Stimulated activated CD4-positive, alpha-beta T cell treated with anti-CD3 and anti-CD28 coated beads, Interleukin-2, amount 100 ng/mL, for 4 hours (primary cell): ENCODE measurements at places on chromosomes 2 and 18.

DNA sequence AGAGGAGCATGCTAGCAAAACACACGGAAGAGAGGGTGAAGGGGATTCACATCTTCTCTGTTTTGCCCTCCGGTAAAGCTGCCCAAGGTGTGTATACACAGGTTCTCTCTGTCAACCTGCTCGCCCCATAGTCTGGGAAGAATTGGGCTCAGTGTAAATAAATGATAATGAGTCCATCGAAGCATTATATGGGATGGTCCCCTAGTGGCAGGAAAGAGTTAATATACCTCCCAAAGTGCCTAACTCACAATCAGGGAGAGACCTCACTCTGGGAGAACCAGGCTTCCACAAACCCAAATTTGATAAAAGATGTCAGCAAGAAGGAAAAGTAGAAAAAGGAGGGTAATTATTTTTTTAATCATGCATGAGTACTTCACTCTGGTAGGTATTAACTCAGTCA lies 262.2 kb upstream of the ZNF521 start:
- DNase-seq, result no peak

DNA sequence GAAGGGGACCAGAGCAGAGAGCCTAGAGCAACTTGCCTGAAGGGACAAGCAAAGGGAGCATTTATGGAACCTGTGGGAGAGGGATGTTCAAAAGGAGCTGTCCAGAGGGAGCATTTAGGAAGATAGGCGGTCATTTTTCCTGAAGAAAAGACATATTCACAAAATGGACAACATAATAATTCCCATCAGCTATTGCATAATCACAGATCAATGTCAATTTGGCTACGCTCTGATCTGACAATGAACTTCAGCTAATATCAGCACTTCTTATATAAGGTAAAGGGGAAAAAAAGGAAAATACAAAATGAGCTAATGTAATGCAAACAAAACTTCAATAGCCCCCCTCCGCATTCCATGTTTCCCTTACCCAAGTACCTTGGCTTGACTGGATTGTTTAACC lies 291.1 kb upstream of the CDH7 start:
- no peak for DNase-seq

DNA sequence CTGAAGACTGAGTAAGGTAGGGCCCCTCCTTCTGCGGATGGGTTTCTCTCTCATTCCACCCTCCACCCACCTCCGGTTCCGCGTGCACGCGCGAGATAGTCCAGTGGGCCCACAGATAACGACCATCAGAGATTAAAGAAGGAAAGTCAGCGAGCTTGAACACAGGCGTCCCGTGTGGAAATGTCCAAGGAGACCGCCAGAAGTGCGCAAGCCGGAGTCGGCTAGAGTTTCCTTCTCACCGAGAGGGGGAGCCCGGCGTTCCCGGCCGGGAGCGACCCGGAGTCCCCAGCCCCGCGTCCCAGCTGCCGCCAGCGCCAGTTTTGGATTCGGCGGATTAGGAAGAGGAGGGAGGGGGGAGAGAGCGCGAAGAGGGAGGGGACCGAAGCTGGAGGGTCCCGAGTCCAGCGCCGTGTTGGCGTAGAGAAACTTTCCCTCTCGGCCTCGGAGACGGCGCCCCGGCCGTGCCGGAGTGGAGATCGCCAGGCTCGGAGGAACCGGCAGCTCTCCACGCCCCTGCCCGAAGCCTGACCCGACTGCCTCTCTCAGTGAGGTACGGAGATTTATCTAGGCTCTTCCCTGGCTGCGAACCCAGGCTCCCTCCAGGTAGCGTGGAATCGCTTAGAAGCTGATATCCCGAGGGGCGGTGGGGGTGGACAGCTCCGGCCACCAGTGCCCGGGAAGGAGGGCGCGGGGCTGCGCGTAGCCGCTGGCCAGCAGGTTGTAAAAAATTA lies at the start of gene GULP1:
TSS of gene GULP1 (plus strand) at position 258 of the 731 bp plus-strand sequence. CDS start 185,829 bp downstream, outside the sequence.
- DNase-seq, result no peak

DNA sequence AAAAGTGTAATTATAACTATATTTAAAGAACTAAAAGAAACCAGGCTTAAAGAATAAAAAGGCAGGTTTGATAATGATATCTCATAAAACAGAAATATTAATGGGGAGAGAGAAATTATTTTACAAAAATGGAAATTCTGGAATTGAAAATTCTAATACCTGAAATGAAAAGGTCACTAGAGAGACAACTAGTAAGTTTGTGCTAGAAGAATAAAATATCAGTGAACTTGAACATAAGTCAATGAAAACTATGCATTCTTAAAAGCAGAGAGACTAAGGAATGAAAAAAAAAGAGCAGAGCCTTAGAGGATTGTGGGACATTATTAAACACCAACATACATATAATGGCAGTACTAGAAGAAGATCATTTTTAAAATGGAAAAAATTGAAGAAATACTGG lies 1475.0 kb upstream of the ZEB2 start:
- no peak for DNase-seq

- no peak for DNase-seq
Observed at GRCh38 chr2:178457390-178457886, 6.3 kb downstream of the PJVK start.

- DNase-seq, result no peak
Observed at GRCh38 chr2:85662899-85663593, 5.0 kb downstream of the SFTPB start.

DNA sequence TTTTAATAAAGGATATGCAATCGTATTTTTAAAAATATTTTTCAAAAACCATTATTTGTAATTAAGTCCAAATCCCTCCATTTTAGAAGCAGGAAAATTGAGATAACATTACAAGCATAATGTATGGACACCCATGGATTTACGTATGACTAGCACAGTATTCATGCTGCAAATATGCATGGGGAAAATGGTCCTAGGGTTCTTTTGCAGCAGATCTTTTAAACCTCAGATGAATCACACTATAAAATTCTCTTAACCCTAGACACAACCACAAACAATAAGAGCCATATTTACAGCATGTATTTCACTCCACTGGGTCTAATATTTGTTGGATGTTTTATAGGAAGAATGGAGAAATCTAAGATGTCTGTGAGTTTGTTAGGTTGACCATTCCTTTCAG lies 453.4 kb downstream of the TGIF1 start:
- no peak for DNase-seq

- DNase-seq, result no peak
Observed at GRCh38 chr2:89781962-89782361, 1090.5 kb downstream of the RPIA start.

GRCh38 chr2:88770016-88770415 lies 78.5 kb downstream of the RPIA start:
- no peak for DNase-seq

GRCh38 chr2:230441227-230441897 lies 25.4 kb downstream of the SP100 start:
- no peak for DNase-seq

- DNase-seq, result no peak
Observed at GRCh38 chr2:207087046-207087902, 78.5 kb downstream of the KLF7 start.

DNA sequence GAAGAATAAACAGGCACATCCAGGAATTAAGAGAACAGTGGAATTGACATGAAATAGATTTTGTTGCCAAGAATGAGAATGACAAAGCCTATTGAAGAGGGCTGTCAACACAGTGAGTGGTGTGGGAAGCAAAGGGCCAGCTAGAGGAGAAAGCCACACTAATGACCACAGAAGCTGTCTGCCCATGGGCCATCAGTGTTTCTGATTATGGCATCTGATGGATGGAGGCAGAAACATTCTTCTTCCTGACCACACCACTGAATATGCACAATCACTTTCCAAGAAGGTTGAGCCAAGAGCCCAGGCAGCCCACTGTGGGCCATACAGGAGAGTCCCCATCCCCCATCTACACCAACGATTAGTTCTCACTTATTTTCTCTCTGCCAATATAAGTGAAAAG lies 146.0 kb upstream of the SH3BP4 start:
- no peak for DNase-seq

DNA sequence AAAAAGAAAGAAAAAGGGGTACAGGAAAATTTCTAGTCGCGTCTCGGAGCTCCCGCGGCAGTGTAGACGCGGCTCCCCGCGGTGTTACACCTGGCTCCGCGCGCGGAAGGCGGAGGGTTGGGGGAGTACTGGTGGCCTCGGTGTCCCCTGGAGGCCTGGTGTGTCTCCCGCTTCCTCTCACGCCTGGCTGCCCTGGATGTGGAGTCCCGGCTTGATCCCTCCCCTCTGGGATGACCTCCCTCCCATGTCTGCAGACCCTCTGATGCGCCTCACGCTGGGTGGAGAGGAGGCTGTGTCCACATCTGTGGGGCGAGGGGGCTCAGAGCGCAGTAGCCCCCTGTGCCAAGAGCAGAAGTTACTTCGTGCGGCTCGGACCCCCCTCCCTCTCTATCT lies 1.2 kb downstream of the KIF5C start:
- no peak for DNase-seq

DNA sequence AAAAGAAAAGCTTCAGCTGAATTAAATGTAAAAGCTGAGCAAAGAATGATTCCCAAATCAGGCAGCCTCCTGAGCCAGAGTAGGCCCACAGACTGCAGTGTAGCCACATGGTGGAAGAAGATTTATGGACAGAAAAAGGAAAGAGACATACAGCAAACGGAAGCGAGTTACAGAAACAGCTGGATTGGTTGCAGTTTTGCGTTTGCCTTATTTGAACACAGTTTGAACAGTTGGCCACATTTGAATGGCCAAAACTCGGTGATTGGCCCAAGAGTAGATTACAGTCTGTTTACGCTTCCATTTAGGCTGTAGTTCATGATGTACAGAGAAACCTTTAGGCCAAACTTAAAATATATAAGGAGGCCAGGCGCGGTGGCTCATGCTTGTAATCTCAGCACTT lies 35.1 kb downstream of the SH2D6 start:
- no peak for DNase-seq

DNA sequence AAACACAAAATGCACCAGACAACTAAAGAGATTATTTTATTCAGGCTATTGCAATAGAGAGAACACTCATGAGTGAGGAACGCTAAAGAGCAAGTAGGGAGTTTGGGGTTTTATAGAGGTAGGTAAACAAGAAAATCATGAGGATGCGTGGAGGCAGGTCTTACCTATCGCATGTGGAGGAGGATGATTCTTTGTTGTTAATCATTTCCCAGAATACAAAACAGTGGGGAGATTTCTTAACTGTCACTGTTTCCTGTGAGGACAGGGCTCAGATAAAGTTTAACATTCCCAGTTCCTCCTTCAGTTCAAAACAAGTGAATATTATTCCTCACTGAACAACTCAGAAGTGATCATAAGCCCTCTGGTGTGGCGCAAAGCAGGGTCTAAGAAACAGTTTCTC lies 156.1 kb upstream of the MGAT5 start:
- no peak for DNase-seq

- DNase-seq, result no peak
Observed at GRCh38 chr2:127463155-127463991, 45.1 kb downstream of the PROC start.

- no peak for DNase-seq
Observed at GRCh38 chr2:20755132-20755800, 67.6 kb downstream of the LDAH start.

- no peak for DNase-seq
Observed at GRCh38 chr2:771538-771937, 94.3 kb upstream of the TMEM18 start.

DNA sequence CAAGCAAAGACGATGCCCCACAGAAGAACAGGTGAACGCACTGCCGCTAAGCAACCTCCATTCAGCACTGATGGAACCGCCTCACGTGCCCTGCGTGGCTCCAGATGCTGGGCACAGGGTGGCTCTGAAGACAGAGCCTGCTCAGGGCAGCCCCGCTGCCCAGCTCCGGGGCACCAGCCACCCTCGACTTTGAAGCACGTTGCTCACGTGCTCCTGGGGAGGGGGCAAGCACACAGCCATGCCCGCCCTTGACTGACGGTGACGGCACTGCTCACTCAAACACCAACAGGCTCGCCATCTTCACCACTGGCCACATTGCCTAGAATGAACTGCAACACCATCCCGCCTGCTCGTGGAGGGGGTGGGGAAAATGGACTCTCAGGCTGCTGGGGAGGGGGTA lies 251.3 kb downstream of the HDAC4 start:
- DNase-seq, result no peak

GRCh38 chr18:59690996-59691395 lies 6.2 kb downstream of the CCBE1 start:
- DNase-seq, result no peak

GRCh38 chr2:209998596-209998995 lies 3.8 kb upstream of the RPE start:
- DNase-seq, result no peak

GRCh38 chr2:211423018-211423417 lies 866.6 kb downstream of the CPS1 start:
- DNase-seq, result no peak
